GM18507 (cell line): ENCODE measurements at places on chromosomes 6 and 20.

- no peak for DNase-seq
Observed at GRCh38 chr20:35979544-35979943, 11.2 kb downstream of the CNBD2 start.

DNA sequence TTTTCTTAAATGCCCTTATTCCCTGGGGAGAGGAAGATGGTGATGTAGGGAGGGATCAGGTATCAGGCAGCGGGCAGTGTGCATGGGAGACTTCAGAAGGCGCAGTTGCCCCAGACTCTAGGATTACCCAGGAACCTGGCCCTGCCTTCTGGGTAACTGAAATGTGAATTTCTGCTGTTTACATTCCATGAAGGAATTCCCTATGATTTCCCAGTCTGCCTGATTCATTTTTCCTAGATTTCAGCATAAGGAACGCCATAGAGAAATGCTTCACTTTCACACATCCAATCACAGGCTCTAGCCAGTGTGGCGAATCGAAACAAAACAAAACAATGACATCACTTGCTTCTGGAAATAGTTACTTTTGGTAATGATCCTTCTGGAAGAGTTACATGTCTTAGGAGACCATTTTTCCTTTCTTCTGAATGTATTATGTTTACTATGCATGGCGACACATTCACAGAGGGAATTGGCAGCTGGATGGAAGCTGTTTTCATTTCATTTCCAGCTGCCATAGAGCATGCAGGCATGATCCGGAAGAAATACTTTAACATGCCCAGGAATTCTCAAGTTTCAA is 33.3 kb downstream of the LRP11 start:
- no peak for DNase-seq

GRCh38 chr20:51359401-51359800 is 183.1 kb downstream of the NFATC2 start:
- DNase-seq = no peak

- DNase-seq = no peak
Observed at GRCh38 chr6:126540161-126540560, 200.2 kb downstream of the CENPW start.

DNA sequence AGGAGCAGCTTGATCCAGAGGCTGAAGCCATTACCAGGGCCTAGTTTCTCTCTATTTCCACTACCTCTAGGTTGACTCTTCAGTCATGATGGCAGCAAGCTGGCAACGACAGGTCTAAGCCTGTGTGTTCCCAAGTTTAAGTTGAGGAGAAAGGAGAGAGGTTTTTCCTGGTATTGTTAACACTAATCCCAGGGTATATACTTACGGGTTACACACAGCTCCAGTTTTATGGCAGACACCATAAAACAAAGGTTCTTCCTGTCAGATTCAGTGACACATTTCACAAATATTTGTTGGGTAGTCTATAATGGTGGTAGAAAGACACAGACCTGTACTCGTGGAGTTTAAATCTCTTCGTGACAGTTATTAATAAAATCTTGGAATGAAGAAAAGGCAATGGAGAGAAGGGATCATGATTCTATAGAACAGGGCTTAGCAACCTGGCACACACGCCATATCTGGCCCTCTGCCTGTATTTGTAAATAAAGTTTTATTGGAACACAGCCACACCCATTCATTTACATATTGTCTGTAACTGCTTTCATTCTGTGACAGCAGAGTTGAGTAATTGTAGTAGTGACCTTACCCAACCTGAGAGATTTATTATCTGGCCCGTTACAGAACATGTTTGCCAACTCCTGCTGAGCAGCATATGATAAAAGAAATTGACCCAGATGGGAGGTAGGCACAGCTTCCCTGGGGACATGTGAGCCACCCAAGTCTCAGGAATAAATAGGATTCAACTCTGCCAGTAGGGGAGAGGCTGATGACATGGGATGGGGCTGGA is 323.3 kb downstream of the CDH4 start:
- DNase-seq = no peak

- DNase-seq = no peak
Observed at GRCh38 chr6:134422426-134423231, 104.7 kb upstream of the SGK1 start.

DNA sequence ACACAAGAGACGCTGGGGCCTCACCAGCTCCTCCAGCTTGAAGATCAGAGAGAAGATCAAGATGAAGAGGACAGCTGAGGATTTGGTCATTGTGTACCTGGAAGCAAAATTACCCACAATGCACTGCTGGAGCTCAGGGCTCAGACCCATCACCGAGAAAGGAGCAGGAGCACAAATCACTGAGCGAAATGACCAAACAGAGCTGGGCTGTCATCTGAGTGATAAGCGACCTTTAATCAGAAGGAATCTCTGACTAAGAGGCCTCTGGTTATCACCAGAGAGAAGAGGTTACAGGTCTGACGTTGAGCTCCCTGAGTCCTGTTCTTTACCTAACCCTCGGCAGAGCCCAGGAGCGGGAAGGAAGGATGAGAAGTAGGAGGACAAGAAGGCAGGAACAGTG is 47.5 kb upstream of the CDH22 start:
- DNase-seq = no peak

DNA sequence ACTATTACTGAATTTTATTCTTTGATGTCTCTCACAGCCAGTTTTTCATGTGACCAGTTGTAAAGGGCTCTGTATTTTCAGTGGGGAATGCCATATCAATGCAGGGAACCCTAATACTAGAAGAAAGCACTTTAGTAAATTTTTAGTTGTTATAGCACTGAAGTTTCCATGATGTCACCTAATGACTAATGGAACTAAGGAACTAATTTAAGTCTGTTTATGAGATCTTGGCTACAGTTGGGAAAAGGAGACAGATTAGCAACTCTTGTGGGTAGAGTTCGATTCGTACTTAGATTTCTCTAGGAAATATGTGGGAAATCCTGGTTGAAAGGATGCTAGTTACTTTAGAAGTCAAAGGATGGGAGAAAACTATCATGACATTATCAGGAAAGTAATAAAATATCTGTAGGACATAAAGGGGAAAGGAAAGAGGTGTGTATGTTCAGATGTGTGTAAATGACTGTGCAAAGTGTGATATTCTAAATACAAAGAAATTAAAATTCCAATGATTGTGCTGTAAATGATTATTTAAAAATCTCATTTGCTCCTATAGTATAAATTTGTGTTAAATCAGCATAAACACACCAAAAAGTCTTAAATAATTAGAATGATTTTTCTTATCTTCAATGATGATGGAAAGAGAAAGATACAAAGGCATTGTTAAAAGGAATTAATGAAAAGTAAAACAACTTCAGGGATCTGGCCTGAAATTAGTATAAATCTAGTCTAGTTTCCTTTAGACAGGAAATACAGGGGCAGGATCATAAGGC is 103.4 kb downstream of the LRRC1 start:
- DNase-seq = no peak

- no peak for DNase-seq
Observed at GRCh38 chr20:30168025-30168799, 1089.3 kb upstream of the DEFB115 start.

- DNase-seq = no peak
Observed at GRCh38 chr6:161890832-161891297, 617.0 kb upstream of the AGPAT4 start.

GRCh38 chr20:24754691-24755090 is 194.4 kb upstream of the CST7 start:
- no peak for DNase-seq

DNA sequence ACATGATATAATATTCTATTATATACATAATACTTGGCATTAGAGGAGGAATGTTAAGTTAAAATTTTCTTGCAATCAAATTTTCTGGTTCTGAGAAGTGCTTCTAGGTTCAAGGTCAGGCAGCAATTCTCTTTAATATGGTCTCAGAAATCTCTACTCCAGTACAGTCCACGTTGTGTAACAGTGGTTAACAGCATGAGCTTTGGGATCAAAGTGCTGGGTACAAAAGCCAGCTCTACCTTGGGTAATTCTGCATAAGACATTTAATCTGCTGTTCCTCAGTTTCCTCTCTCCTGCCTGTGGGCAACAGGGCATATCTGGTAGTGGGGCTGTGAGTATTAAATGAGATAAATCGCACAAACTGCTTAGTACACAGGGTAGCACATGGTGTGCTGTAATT is 437.8 kb downstream of the CDC5L start:
- DNase-seq = no peak
